ENCODE measurements at places on chromosomes 4 and X.
A peak's percentile ranks its signal among the peaks of the same experiment; 100 is the strongest.

GRCh38 chr4:114180481-114180880 lies 201.0 kb upstream of the ARSJ start:
- DNase-seq: peak; percentile 33

- DNase-seq: no peak
Measured at GRCh38 chr4:147975325-147975724, 243.4 kb downstream of the ARHGAP10 start.

DNA sequence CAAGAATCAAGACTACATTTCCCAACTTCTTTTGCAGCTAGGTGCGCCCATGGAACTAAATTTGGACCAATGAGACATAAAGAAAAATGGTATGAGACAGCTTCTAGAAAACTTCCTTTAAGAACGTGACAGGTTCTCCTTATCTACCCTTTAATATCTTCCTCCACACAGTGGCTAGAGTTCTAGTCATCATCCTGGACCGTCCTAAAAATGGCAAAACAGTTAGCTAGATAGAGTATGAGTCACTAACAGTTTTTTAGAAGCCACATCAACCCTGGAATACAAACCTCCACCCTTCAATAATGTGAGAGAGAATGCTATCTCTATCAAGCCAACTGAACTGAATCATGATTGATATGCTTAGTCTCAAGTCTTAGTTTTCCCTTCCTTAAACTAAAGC lies 267.9 kb upstream of the SLC7A11 start:
- no peak for DNase-seq

DNA sequence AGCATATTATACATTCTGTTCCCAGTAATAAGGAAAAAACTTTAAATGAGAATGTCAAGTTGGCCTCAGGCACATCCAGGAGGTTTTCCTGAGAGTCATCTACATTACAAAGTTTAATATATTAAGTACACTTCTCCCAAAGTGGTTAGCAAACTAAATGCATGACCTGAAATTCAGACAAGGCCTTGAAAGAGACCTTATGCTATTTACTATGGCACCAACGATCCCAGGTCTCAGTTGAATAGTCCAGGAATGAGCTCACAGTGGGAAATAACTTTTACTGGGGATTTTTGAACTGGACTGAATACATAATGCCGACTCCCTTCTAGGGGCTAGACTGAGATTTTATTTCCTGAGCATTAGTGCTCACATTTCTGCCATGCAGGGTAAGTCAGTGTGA lies 1577.5 kb upstream of the PCDH7 start:
- DNase-seq: no peak

- DNase-seq: no peak
Measured at GRCh38 chr4:97866821-97867556, 276.3 kb downstream of the STPG2 start.

- no peak for DNase-seq
Measured at GRCh38 chrX:115047715-115048114, 30.3 kb upstream of the IL13RA2 start.

DNA sequence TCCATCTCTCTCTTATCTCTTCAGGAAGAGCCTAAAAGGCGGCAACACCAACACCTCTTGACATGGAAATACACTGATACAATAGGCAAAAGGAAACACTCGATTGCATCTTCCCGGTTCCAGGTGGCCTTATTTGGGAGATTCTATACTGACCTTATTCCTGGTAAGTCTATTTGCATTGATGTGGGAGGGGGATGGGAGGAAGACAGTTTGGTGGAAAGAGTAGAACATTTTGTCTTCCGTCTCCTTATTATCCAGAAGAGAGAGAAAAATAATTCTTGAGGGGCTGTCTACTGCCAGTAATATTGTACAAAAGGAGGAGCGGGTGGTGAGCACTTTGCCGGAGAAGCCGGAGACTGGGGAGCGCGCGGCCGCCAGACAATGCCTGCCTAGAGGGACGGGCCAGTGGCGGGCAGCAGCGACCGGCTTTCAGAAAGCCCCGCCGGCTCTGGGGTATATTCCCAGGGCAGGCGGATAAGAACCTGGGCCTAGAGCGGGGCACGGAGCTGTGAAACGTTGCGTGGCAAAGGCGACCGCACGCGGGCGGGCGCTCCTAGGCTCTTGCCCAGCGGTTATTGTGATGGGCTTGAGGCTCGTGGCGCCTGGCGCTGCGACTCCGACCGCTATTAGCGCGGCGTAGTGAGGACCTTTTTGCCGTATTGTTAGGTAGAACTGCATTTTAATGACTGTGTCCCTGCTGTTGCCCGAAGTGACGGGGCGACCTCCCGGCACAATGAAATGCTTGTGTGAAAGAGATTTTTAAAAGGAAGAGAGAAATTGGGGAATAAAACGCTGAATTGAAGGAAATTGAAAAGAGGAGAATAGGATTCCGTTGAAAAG lies 518 bp downstream of the PRDM8 start:
- DNase-seq: no peak

- DNase-seq: no peak
Measured at GRCh38 chr4:1175635-1176229, 3.3 kb upstream of the SPON2 start.

GRCh38 chr4:54004463-54004862 lies 59.9 kb downstream of the CHIC2 start:
- no peak for DNase-seq

- no peak for DNase-seq
Measured at GRCh38 chr4:10023806-10024205, 2.5 kb upstream of the SLC2A9 start.

- DNase-seq: no peak
Measured at GRCh38 chr4:10809905-10810304, 125.3 kb upstream of the CLNK start.

DNA sequence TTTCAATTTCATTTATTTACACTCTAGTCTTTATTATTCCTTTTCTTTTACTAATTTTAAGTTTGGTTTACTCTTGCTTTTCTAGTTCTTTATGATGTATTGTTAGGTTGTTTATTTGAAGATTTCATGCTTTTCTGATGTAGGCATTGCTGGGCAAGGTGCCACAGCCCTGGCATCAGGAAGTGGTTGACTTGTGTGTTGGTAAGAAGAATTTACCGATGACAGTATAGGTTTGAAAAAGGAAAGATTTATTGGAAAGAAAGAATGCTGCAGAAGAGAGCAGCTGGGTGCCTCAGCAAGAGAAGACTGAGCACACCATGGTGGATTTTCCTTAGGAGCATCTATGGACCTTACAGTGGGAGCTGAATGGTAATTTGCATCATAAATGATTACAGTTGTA lies 153.2 kb downstream of the KLF8 start:
- no peak for DNase-seq

DNA sequence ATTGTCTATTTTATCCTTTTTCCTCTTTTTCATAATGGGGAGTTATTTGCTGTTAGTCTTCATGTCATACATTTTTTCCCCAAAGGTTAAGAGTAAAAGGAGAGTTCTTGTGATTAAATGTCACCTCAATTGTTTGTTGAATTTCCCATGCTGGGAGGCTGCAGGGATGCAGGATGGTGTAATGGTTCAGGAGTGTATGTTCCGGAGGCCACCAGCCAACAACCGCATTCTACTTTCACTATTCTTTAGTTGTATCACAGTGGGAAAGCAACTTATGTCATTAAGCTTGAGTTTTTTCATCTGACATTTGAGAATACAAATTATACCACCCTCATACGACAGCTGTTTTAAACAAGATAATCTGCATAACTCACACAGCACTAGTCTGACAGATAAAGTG lies 15.4 kb downstream of the AFP start:
- DNase-seq: no peak

- no peak for DNase-seq
Measured at GRCh38 chr4:157048248-157048647, 27.7 kb upstream of the GLRB start.

- DNase-seq: no peak
Measured at GRCh38 chr4:86506591-86506990, 87.5 kb upstream of the PTPN13 start.

- peak; percentile 43 for DNase-seq
Measured at GRCh38 chrX:153643431-153644351, 3.3 kb upstream of the DUSP9 start.

- DNase-seq: no peak
Measured at GRCh38 chrX:30893206-30893605, 4.2 kb upstream of the TAB3 start.

GRCh38 chr4:36187723-36188333 lies 56.5 kb downstream of the ARAP2 start:
- peak; percentile 16 for DNase-seq

GRCh38 chrX:2662586-2662985 lies 28.5 kb upstream of the CD99 start:
- DNase-seq: no peak

DNA sequence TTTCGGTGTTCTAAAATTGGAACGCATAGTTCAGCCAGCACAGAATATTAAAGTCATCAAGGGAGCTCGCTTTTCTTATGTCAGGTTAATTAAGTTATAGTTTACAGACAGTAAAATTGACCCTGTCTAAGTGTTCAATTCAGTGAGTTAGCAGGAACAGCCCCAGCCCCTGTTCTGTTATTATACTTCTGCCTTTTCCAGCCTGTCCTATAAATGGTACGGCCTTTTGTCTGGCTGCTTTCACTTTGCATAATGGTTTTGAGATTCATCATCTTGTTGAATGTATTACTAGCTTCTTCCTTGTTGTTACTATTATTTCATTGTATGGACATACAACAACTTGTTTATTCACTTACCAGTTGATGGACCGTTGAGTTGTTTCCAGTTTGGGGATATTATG lies 9.5 kb downstream of the CXCL13 start:
- no peak for DNase-seq

GRCh38 chr4:41400296-41400695 lies 137.7 kb upstream of the LIMCH1 start:
- DNase-seq: no peak

- no peak for DNase-seq
Measured at GRCh38 chr4:154574311-154574710, 11.5 kb downstream of the FGB start.

Data from Caco-2 (cell line).